ENCODE measurements at places on chromosomes 7 and 10. TPM values are rescaled to one million over a fixed set of nuclear protein-coding genes. Genes with fewer than 3 reads are reported as not detected.

Gene IKZF1
- polyA plus RNA-seq = 1.3 TPM

Gene EIF5AL1
- polyA plus RNA-seq = 1.4 TPM

Gene ITIH5
- 31.2 TPM for polyA plus RNA-seq

Gene FRAT1
- 2.5 TPM for polyA plus RNA-seq
